ENCODE measurements at places on chromosomes 12 and 14.

DNA sequence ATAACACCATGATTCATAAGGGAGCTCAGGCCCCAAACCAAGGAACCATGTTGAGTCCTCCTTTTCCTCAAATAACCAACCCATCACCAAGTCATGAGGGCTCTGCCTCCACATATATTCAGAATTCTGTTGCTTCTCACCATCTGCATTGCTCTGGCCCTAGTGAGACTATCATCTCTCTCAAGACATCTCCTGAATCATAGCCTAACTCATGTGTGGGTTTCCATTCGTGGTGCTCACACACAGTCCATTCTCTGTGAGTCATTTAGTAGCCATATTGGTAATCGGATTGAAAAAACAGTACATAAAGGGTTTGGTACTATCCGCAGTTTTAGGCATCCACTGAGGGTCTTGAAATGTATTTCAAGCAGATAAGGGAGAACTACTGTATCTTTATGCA lies 5.1 kb upstream of the SLC38A2 start:
- DNase-seq, result no peak

GRCh38 chr12:4015225-4016091 lies 142.3 kb upstream of the PARP11 start:
- no peak for DNase-seq

DNA sequence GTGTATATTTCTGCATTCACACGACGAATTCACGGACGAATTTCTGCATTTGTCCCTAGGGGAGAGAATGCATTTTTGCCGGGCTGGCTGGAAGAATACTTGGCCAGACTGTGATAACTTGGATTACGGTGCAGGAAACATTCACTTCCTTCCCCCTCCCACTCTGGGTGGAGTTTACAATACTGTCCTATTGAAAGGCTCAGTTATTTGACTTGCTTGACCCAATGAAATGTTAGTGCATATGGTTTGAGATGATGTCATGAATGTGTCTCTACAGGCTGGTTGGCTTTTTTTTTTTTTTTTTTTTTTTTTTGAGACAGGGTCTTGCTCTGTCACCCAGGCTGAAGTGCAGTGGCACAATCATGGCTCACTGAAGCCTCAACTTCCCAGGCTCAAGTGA lies 90.7 kb upstream of the NOS1 start:
- DNase-seq, result no peak

DNA sequence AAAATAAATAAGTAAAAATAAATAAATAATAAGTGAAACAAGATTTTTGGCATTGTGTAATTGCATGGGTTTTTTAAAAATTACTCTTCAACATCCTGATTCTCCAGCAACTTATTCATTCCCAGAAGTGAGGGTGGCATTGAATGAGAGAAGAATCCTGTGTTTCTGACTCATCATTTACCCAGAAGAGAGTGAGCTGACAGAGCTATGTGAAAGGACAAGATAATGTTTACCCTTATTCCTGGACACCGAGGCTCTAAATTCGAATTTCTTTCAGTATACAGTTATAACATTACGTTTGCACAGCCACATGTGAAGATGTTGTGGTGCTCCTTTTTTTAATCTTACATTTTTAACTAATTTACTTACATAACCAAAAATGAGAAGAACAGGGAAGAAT lies 36.4 kb downstream of the BBS10 start:
- DNase-seq, result no peak

DNA sequence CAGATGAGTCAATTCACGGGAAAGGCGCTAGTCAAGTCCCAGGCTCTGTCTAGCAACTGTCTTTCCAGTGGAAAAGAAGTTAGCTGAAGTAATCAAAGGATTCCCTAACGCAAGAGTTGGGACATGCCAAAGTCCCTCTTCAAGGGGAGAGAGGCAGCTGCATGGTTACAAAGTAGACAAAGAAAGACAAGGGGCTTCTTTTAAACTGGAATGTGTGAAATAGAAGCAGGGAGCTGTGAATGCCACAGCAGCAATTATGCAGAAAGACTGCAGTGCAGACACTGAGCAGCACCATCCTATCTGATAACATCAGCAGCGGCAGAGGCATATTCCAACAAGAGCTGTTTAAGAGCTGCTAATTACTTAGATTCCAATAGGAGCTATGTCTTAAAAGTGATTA lies 12.5 kb upstream of the CIPC start:
- no peak for DNase-seq
